ENCODE measurements at places on chromosomes 13 and 19. TPM values are rescaled to one million over a fixed set of nuclear protein-coding genes. Genes with fewer than 3 reads are reported as not detected.

Gene KLK3
- 0.96 TPM for total RNA-seq

Gene FAM216B
- 0.17 TPM for total RNA-seq

Gene KHSRP
- 108 TPM for total RNA-seq

Gene ISYNA1
- 96.9 TPM for total RNA-seq

Gene ZNF256
- total RNA-seq, result 3.6 TPM

Gene CLDND2
- total RNA-seq, result 3.9 TPM

Gene FFAR1
- total RNA-seq, result 0.43 TPM

Measured in motor neuron (in vitro differentiated cells).